ENCODE measurements at places on chromosomes 4 and X. TPM values are rescaled to one million over a fixed set of nuclear protein-coding genes. Genes with fewer than 3 reads are reported as not detected.

The MAGIX gene
- 2.4 TPM for total RNA-seq

The NR0B1 gene
- not detected for total RNA-seq

The GLOD5 gene
- not detected for total RNA-seq

The ABCG2 gene
- total RNA-seq = 1.6 TPM

The SMR3B gene
- total RNA-seq = not detected

The TMPRSS11D gene
- not detected for total RNA-seq

The SRPX gene
- 55.9 TPM for total RNA-seq

The H2BW2 gene
- not detected for total RNA-seq

The ZAR1 gene
- total RNA-seq = not detected

The IL9R gene
- total RNA-seq = not detected

Data from left ventricle myocardium inferior (tissue), 1 donor.